ENCODE measurements at places on chromosomes 6 and 20. TPM values are rescaled to one million over a fixed set of nuclear protein-coding genes. Genes with fewer than 3 reads are reported as not detected.
A peak's percentile ranks its signal among the peaks of the same experiment; 100 is the strongest.

HLA-DQB2 gene
- total RNA-seq = 1.7 TPM

IPCEF1 gene
- 4.8 TPM for total RNA-seq

SULF2 gene
- total RNA-seq = 182 TPM

CHRNA4 gene
- total RNA-seq = not detected

PAX1 gene
- total RNA-seq = 0.19 TPM

GPR31 gene
- total RNA-seq = not detected

FLOT1 gene
- 46.7 TPM for total RNA-seq

LPA gene
- total RNA-seq = 0.83 TPM

PLA2G7 gene
- not detected for total RNA-seq

DNA sequence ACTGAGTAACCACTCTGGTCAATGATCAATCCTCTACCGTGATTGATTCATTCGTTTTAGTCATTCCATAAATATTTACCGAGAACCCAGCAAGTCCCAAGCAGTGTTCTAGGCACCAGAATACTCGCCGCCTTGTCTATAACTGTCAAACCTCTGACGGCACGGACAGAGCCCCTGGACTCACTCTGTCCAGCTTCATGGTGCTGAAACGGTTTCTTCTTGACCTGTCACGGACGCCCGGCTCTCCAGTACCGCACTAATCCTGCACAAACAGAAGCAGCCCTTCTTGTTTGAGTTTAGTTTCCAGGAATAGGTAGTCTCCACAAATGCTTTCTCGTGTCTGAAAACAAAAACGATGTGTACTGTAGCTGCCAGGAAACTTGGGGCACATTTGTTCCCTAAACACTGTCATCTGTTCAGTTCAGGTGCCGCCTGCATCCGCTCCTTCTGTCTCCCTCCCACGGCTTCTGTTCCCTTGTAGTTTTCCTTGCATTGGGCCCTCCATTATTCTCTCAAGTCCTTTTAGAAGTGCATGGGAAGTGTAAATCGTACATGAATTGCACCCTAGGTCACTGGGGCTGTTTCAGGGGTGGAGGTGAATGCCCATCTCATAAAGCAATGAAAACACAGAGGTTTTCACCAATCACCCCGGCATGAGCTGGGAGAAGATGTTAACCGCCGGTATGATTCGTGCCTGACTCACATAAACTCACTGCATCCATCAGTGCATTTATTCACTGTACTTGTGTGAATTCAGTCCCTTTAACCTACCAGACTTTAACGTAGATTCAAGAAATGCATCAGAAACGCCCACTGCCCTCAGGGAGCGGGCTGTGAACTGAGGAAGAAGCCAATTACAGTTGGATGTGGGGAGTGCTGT, 209.3 kb upstream of the CDH4 start:
- no peaks in the 10 kb centered on the region for H3K36me3 ChIP-seq
- no peak overlapping the region for H3K27ac ChIP-seq
- H3K4me3 ChIP-seq = no peak overlapping the region

- DNase-seq = no peak
- no peaks in the 10 kb centered on the region for H3K36me3 ChIP-seq
- no peaks in the 10 kb centered on the region for H3K27me3 ChIP-seq
- no peaks in the 10 kb centered on the region for H3K4me1 ChIP-seq
Measured at GRCh38 chr6:4774715-4775493, 1.3 kb upstream of the CDYL start.

GRCh38 chr20:13059398-13060136, 50.8 kb downstream of the SPTLC3 start:
- no peak overlapping the region for H3K4me3 ChIP-seq
- no peaks in the 10 kb centered on the region for H3K36me3 ChIP-seq
- peaks cover 11% of the 10 kb centered on the region for H3K4me1 ChIP-seq
- no peaks in the 10 kb centered on the region for H3K27me3 ChIP-seq
- DNase-seq = no peak

DNA sequence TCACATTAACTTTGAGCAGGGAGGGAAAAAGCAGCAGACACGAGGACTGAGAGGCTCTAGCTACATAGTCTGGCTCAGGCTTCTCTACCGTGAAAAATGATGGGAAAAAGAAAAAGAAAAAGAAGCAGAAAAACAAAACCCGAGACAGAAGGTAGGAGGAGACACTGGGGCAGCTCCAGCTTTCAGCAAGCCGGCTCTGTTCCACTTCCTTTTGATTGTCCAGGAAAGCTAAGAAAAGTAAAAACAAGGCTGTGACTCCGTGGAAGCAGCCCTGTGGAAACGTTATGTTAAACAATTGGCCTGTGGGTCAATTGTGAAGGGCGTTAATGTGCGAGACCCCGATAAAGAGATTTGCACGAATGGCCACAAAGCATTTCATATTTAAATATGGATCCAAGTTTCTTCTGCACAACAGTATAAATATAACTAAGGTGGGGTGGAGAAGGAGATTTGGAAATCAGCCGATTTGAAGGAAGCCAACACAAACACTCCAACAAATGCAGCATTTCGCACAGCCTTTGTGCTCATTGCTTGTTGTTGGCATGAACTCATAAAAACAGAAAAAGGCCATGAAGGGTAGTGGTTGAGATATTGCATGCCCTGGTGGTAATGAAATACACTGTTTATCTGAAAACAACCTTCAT, 236.9 kb upstream of the JAG1 start:
- H3K4me3 ChIP-seq = peak overlapping the region; percentile 13
- no peak for DNase-seq
- peak overlapping the region; percentile 74 for H3K27ac ChIP-seq
- H3K36me3 ChIP-seq = no peaks in the 10 kb centered on the region
- peaks cover 26% of the 10 kb centered on the region for H3K4me1 ChIP-seq
- H3K27me3 ChIP-seq = no peaks in the 10 kb centered on the region

GRCh38 chr6:112266331-112266730, 12.0 kb upstream of the LAMA4 start:
- no peaks in the 10 kb centered on the region for H3K36me3 ChIP-seq
- H3K27ac ChIP-seq = no peak overlapping the region
- no peak overlapping the region for H3K4me3 ChIP-seq
- no peaks in the 10 kb centered on the region for H3K27me3 ChIP-seq
- no peak for DNase-seq

DNA sequence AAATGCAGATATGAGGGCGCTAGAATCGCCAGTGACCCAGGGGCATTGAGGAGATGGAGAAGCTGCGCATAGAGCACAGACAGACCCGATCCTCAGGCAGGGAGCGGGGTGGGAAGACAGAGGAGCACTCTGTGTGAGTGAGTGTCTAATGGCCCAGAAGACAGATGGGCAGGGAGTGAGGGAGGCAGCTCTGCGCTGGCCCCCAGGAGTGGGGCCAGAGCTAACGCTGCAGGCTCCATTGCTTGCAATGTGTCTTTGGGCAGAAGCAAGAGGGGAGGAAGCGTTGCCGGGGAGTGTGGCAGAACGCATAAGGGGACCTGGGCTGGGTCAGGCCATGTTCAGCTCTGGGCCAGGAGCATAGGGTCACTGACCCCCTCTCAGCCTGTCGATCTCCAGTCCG, 207.0 kb downstream of the TBXT start:
- H3K27ac ChIP-seq = no peak overlapping the region
- H3K27me3 ChIP-seq = no peaks in the 10 kb centered on the region
- H3K4me3 ChIP-seq = no peak overlapping the region
- H3K36me3 ChIP-seq = no peaks in the 10 kb centered on the region
- H3K4me1 ChIP-seq = no peaks in the 10 kb centered on the region
- no peak for DNase-seq

GRCh38 chr20:57398901-57399535, 7.8 kb downstream of the RBM38 start:
- no peak for DNase-seq
- peak overlapping the region; percentile 37 for H3K4me3 ChIP-seq
- peak overlapping the region; percentile 76 for H3K27ac ChIP-seq
- H3K27me3 ChIP-seq = no peaks in the 10 kb centered on the region
- H3K36me3 ChIP-seq = peaks cover 4% of the 10 kb centered on the region

DNA sequence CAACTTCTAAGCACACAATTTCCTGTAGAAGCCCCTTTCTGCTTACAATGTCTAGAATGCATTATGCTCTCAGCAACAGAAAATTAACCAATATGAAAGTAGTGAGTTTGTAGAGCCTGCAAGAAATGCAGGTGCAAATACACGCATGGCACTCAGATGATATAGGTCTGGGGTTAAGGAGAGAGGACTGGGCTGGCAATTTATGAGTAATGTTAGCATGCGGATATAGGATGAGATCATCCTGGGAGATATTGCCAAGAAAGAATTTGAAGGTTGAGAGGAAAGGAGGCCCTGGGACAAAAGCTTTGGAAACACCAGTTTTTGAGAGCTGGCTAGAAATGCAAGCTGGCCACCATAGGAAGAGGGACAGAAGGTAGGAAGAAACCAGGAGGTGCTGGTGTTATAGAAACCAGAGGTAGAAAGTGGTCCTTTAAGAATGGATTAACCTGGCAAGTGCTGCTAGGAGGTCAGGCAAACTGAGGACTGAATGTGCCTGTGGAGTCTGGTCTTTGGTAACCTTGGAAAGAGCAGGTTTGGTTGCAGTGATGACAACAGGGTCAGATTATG, 183.2 kb upstream of the MYLIP start:
- no peaks in the 10 kb centered on the region for H3K36me3 ChIP-seq
- H3K4me3 ChIP-seq = no peak overlapping the region
- H3K27me3 ChIP-seq = no peaks in the 10 kb centered on the region
- no peak overlapping the region for H3K27ac ChIP-seq

DNA sequence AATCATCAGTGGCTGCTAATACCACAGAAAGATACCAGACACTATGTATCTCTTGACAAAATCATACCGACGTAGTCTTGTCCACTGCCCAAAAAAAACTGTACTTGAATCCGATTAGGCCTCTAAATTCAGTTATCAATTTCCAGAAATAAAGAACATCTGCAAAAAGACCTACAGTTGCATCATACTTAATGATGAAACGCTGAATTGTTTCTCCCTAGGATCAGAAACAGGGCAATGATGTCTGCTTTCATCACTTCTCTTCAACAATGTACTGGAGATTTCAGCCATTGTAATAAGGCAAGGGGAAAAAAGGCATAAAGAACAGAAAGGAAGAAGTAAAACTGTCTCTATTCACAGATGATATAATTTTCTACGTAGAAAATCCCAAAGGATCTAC, 152.0 kb downstream of the TASP1 start:
- H3K27me3 ChIP-seq = no peaks in the 10 kb centered on the region
- H3K36me3 ChIP-seq = no peaks in the 10 kb centered on the region
- no peak for DNase-seq
- H3K27ac ChIP-seq = no peak overlapping the region
- no peaks in the 10 kb centered on the region for H3K4me1 ChIP-seq
